Stimulated activated memory B cell treated with anti-CD40 and anti-IgM and Interleukin-4, amounts not matched to agents 10 μg/mL and 1 μg/mL and 100 μg/mL, for 72 hours (primary cell): ENCODE measurements at places on chromosomes 2 and 18.

GRCh38 chr2:138439733-138440132 is 61.8 kb upstream of the SPOPL start:
- ATAC-seq = no peak

GRCh38 chr18:34491719-34492118 is 218.4 kb upstream of the DTNA start:
- no peak for ATAC-seq

- ATAC-seq = no peak
Measured at GRCh38 chr2:228665232-228665631, 483.7 kb upstream of the SPHKAP start.

- ATAC-seq = no peak
Measured at GRCh38 chr18:48805826-48806535, 144.8 kb downstream of the SMAD7 start.

GRCh38 chr2:60109744-60110143 is 443.7 kb downstream of the BCL11A start:
- ATAC-seq = no peak

GRCh38 chr2:100066246-100066645 is 76.1 kb downstream of the AFF3 start:
- ATAC-seq = no peak

GRCh38 chr2:39379643-39380524 is 57.2 kb downstream of the MAP4K3 start:
- ATAC-seq = peak; percentile 58
